ENCODE measurements at places on chromosomes 16 and 17.

GRCh38 chr17:19645734-19646201, 2.8 kb upstream of the ALDH3A2 start:
- peak; percentile 41 for DNase-seq

- DNase-seq: no peak
Measured at GRCh38 chr17:6328279-6328678, 106.6 kb downstream of the AIPL1 start.

- DNase-seq: no peak
Measured at GRCh38 chr17:49571764-49572163, 3.9 kb upstream of the NXPH3 start.

DNA sequence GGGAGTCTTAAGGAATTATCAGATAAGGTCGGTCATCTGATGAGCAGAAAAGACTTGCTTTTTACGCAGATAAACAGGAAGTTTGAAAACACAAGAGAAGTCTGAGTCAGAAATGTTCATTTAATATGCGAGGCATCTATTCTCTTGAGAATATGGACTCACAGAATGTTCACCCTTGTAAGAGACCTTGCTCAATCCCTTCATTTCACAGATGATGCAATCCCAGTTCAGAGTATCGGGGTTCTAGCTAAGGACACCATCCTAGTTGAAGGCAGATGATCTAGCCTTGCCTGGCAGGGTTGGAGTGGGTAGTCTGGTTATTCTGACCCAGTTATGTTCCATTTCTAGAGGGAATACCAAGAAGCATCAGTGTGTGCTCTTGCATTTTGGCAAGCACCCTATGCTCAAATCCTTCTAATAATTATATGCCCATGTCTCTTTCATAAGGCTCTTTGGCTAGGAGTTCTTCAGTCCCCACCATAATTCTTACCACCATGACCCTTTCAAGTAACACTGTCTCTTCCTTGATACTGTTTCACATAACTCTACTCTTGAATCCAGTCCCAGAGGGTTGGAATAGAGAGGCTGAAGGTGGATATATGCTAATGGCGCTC, 42.5 kb downstream of the YPEL2 start:
- DNase-seq: no peak

DNA sequence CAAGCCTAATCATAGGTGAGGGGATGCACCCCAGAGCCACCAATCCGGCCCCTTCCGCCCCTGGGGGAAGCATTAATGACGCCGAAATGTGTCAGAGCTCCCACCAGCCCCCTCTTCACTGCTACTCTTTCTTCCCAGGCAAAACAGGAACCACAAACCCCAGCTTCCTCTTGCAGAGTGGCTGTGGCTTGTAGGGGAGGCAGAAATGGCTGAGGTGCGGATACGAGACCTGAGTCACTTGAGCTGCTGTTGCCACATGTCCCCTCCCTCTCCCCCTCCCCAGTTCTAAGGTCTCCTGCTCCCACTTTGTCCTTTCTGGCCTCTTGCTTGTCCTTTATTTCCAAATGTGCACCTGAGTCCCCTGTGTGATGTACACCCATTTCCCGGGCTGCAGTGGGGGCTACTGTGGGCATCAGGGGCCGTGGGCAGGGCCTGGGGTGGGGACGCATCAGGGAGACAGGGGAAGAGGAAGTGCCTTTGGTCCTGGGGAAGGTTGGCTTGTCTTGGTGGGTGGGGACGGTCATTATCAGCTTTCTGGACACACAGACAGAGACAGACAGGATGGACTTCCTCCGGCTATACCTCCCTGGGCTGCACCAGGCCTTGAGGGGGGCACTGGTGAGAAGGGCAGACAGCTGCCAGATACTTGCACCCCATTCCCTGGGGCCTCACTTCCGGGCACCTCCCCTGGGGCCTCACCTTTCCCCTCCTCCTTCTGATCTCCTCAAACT, at the start of gene APOBR:
Gene APOBR (plus strand): TSS at position 523 of the 731 bp plus-strand sequence. CDS start 39 bp downstream, at position 562.
- peak; percentile 78 for DNase-seq

- DNase-seq: no peak
Measured at GRCh38 chr17:48313096-48313755, 116.8 kb downstream of the SKAP1 start.

DNA sequence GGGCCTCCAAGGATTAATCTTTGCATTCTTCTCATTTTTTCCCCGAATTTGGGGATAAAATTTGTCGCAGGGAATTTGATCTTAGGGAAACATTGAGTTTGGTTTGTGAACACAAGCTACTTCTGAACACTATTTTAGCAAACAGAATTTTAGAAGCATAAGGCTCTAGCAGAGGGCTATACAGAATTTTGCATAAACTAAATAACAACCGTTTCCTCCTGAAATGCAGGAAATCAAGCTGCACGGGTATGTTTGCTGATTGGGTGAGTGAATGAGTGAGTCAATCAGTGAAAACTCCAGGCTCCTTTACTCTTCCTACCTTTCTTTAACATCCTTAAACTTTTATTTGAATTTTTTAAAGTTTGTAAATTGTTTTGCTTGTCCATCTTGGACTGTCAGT, 81.3 kb upstream of the GNAO1 start:
- no peak for DNase-seq
